ENCODE measurements at places on chromosomes 6 and 20. TPM values are rescaled to one million over a fixed set of nuclear protein-coding genes. Genes with fewer than 3 reads are reported as not detected.

DNA sequence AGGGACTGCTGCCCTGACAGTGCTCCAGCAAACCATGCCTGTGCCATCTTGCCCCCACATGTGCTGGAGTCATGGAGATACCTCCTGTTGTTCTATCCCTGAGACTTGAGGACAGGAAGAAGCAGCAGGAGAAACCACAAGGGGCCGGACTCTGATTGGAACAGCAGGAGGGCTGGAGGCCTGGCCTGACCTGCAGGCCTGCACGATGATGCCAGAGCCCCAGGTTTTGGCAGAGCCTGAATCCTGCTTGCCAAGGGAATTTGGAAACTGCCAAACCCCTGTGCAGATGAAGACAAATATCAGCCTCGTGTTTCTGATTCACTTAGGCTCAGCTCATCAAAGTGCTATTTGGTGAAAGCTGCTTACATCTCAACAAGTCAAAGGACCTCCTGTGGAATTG is 177.6 kb downstream of the MAFB start:
- DNase-seq, result peak; percentile 44

GRCh38 chr6:74997646-74998045 is 208.2 kb downstream of the COL12A1 start:
- DNase-seq, result no peak

DNA sequence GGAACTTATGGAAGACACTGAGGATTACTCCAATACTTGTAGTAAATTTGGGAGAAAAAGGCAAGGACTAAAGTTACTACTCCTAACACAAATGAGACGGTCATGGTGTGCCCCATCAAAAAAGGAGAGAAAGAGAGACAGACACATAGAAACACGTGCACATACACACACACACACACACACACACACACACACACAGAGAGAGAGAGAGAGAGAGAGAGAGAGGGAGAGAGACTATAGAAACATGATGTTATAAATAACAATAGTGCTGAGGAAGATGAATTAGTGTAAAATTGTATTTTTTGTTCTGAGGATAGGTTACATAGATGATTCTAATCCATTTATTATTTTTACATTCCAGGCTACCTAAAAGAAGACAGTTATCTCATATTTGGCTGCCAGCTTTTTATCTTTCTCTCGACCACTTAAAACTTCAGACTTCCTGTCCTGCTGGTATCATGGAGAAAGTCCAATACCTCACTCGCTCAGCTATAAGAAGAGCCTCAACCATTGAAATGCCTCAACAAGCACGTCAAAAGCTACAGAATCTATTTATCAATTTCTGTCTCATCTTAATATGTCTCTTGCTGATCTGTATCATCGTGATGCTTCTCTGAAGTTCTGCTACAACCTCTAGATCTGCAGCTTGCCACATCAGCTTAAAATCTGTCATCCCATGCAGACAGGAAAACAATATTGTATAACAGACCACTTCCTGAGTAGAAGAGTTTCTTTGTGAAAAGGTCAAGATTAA is 10.5 kb downstream of the PLN start:
- no peak for DNase-seq

GRCh38 chr6:143337201-143337949 is 113.1 kb downstream of the ADAT2 start:
- no peak for DNase-seq

GRCh38 chr6:22801831-22802230 is 232.5 kb downstream of the HDGFL1 start:
- DNase-seq, result no peak

DNA sequence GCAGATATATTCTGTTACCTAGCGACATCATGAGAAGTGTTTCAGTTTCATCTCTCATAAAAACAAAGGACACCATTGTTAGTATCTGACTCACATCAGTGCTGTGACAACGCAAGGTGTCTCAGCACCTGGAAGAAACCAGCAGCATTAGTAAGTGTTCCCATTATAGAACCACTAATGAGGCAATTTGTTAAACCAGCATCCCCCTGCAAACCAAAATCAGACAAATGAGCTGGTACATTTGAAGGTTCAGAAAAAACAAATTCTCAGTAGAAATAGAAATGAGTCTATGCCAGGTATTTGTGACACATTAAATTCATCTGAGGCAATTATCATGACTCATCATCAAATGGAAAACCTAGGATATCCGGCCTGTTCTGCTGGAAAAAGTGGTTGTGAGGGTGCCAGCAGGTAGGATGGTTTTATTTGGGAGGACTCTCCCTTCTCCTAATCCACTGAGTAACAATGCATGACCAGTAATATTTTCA is 151.7 kb downstream of the TMEM200A start:
- peak; percentile 95 for DNase-seq

DNA sequence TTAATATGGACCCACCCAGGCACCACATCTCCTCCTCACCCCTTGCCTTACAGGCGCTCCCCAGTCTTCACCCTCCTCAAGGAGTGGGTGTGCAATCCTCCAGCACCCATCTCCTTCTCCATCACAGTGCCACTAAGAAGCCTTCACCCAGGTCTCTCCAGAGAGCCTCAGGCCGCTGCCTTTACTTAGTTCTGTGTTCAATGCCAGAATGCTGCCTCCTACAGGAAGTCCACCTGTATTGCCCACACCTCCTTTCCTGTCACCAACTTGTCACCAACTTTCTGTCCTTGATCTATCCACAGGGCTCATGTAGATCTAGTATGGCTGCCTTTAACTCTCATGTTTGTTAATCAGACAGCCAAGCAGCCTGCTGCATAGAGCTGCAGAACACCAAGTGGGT is 586 bp upstream of the LST1 start:
- DNase-seq, result no peak

DNA sequence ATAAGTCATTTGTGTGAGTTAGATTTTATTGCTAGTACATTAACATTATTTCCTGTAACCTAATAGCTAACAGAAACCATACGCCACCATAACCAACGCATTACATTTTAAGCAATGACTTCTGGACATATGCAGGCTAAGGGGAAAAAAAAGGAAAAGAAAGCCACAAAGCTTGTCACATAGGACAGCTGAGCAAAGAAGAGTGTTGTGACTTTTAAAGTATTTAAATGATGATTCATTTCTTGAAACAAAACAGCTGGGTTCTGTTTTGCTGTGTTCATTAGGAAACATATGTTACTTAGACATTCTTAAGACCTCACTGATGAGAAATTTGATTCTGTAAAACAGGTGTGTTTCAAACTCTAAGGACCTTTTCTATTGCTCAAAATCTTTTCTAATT is 171.4 kb downstream of the COL9A1 start:
- no peak for DNase-seq

- DNase-seq, result no peak
Measured at GRCh38 chr6:88380618-88381288, 214.6 kb upstream of the CNR1 start.

DNA sequence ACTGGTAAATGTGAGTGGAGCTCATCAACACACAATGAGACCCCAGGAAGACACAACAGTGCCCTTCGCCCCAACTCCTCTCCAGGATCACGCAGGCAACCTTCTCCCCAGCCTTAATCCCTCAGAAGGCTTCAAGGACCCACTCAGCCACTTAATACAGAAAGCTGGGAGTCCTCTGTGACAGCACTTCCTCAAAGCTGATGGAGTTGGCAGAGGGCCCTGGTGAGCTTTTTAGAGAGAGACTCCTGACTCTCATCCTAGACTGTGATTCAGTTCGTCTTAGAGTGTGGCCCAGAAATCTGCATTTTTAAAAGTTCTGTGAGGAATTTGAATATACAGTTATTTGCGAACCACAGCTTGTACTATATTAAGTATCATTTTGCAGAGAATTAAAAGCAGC is 187.7 kb downstream of the UST start:
- DNase-seq, result no peak

DNA sequence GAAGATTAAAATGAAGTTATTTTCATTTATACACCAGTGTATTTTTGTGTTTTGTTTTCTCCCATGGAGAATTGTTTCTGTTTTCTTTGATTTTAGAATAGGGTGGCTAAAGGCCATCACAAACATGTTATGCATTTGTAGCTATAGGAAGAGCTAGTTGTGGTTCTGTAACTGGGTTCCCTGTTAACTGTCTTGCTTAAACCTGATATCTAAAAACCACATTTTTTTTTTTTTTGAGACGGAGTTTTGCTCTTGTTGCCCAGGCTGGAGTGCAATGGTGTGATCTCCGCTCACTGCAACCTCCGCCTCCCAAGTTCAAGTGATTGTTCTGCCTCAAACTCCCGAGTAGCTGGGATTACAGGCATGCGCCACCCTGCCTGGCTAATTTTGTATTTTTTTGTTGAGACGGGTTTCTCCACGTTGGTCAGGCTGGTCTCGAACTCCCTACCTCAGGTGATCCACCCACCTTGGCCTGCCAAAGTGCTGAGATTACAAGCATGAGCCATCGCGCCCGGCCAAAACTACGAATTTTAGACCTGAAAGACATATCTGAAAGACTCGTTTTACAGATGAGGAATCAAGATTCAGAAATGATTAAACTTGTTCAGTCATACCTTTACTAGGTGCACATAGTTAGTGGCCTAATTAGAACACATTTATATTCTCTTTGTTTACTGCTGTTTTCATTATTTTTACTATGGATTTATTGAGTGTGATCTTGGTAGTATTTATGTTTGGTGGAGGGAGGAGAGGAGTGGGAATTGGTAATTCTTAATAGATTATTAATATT is 18.0 kb downstream of the SCAF8 start:
- DNase-seq, result no peak

DNA sequence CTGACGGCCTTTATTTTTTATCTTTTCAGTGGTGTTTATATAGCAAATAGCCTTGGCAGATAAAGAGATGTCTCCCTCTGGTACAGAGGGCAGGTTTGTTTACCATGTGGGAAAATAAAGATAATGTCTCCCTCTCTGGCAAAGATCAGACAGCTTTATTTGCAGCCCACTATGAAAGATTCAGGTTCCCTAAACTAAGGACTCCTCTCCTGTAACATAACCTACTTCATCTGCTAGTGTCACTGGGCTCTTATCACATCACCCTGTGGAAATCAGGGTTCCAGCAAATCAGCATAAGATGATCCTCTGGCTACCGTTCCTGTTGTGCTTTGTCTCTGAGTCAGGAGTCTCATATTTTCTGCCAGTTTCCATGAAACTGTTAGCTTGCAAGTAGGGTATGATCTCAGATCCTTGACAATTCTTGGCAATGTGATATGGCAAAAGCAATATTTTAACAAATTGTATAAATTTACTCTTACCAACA is 3.1 kb downstream of the FBXL4 start:
- peak; percentile 13 for DNase-seq

- peak; percentile 60 for DNase-seq
Measured at GRCh38 chr6:32984622-32985389, 16.4 kb downstream of the BRD2 start.

- no peak for DNase-seq
Measured at GRCh38 chr6:104484191-104484590, 375.5 kb downstream of the HACE1 start.

DNA sequence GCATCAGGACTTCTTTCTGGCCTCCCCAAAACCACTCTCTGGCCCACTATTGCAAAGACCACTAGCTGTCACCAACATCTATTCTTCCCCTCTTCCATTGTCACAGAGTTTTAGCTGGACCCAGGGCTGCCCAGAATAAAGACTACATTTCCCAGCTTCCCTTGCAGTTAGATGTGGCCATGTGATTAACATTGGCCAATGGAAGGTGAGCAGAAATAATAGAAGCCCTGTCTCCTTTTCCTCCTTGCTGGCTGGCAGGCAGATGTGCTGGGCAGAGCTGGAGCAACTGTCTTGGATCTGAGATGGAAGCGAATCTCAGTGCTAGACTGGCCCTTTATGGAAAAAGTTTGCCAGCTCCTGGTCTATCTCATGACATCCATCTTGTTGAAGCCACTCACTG is 97.0 kb downstream of the KCNB1 start:
- peak; percentile 33 for DNase-seq

DNA sequence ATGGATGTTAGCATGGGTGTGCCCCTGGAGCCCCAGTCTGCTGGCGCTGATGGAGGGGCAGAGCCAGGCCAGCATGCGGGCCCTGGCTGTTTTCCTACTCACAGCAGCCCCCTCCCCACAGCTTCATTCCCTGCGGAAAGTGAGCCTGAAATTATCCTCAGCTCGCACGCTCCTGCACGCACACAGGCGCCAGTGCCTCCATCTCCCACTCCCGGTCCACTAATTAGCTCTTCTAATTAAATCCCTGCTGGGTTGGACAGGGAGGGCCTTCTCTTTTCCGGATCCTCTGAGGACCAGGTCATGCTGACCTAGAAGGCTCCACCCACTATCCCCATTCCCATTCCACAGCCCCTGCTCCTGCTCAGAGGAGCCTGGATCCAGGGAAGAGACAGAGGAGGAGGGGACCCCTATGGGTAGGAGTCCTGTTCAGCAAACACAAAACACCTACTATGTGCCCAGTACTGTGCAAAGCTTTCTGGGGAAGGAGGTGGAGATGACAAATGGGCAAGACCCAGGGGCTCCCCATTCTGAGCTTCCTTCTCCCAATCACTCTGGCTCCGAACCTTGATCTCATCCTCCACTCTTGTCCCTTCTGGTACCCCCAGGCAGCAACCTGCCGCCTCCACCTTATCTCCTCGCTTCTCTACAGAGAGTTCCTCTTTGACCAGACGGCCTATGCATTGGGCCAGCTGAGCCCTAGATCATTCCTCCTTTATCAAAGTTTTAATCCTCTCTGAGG is 70.2 kb upstream of the CCDC167 start:
- no peak for DNase-seq

- DNase-seq, result peak; percentile 63
Measured at GRCh38 chr6:123745895-123746294, 57.8 kb upstream of the NKAIN2 start.

GRCh38 chr6:163790266-163790840 is 375.8 kb downstream of the QKI start:
- DNase-seq, result no peak

DNA sequence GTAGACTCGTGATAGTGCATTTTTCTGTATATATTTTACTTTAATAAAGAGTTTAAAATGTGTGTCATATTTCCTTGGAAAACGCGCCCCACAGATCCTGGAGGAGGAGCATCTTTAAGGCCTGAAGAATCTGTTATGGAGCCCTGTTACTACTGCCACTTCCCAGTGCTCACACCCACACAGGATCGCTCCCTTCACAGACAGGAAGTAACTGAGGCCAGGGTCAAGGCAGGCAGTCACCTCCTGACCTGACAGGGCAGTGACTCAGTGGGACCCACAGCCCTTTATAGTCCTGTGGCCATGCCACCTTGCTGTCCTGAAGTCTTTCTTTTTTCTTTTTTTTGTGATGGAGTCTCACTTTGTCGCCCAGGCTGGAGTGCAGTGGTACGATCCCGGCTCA is 9.0 kb downstream of the RRBP1 start:
- no peak for DNase-seq

Gene SMLR1
- not detected for total RNA-seq

Gene LBP
- total RNA-seq, result not detected

Gene PNRC1
- total RNA-seq, result 75.0 TPM

Gene THEMIS
- total RNA-seq, result not detected

Gene CAP2
- total RNA-seq, result 8.6 TPM

Gene PGBD1
- total RNA-seq, result 3.5 TPM

Gene SEL1L2
- not detected for total RNA-seq

Gene C6orf141
- 73.7 TPM for total RNA-seq

Gene RAET1L
- 2.6 TPM for total RNA-seq

Gene SAPCD1
- total RNA-seq, result 0.33 TPM

Gene WFDC5
- total RNA-seq, result 0.78 TPM
